Stimulated activated CD4-positive, alpha-beta T cell treated with anti-CD3 and anti-CD28 coated beads, Interleukin-1b, Interleukin-23, amount 100 ng/mL, for 1 hour (primary cell): ENCODE measurements at places on chromosomes 4 and X.

DNA sequence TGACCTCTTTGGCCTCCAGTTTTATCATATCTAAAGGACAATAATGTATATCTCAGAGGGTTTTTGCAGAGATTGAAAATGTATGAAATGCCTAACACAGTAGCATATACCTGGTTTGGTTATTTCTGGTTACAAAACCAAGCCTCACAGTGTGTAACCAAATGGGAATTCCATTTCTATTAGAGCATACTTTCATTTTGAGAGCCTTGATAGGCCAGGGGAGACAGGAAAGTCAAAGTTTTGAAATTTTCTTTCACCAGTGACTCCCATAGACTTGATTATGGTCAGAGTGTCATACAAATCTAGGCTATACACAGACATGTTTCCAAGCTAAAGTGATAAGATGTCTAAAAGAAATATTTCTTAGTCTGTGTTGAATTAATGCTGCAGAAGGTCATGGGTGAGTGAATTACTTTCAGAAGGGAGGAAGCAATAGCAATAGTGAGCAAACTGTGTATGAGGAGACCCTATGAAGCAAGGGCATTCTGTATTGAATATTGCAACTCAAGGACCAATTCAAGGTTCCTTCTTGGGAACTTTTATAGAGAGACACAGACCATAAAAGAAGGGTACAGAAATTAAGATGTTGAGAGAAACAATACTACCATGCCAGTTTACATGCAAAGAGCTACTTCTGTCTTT, 151.1 kb downstream of the PDE5A start:
- DNase-seq = no peak

GRCh38 chr4:83267830-83268475, 16.6 kb downstream of the COQ2 start:
- DNase-seq = no peak

GRCh38 chr4:15479913-15480185, 10.2 kb downstream of the CC2D2A start:
- no peak for DNase-seq

GRCh38 chr4:13355111-13355880, 128.8 kb downstream of the RAB28 start:
- no peak for DNase-seq

- no peak for DNase-seq
These were observed 14.4 kb downstream of the MCUB start for GRCh38 chr4:109574443-109574850.

DNA sequence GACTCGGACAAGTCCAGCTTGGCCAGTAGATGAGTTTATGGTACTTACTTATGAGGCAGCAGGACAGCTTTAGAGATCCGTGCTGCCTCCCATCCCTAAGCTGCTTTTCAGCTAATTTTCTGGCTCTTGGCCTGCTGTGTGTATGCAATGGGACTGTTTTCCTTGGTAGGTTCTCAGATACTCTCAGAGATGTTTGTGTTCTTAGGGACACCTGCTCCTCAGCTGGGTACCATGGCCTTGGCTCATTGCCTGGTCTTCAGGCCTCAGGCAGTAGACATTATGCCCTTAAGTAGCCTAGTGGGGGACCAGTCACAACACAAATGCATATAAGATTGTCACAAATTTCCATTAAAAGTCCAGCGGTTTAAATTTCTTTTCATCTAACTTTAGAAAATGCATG, 688.0 kb downstream of the PCDH7 start:
- DNase-seq = no peak

DNA sequence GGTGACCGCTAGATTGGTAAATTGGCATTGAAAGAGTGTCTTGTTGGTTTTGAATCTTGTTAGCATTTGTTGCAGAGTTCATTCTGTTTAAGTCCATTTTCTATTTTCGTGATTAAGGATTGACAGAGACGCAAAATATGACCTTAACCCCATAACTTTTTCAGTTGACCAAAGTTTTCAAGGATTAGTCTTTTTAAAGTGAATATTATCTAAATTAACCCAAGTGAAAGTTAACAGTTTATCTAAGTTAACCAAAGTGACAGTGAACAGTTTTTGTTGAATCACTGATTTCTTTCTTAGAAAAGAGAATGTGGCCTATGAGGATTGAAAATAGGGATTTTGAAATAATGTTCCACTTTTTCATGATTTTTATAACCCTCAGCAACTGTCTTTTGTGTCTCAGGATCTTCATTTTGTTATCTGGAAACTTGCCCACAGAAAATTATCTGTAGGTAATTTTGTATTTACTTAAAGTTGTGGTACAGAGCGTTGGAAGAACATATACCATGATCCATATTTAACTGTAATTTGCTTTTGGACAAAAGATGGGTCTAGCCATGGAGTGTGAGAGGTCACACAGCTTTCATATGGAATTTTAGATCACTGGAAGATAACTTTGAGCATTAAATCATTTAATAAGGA, 3.3 kb downstream of the CPEB2 start:
- no peak for DNase-seq

GRCh38 chr4:155319516-155319915, 57.2 kb downstream of the MAP9 start:
- DNase-seq = no peak

GRCh38 chr4:3041192-3042142, 32.9 kb downstream of the HTT-AS start:
- no peak for DNase-seq

- no peak for DNase-seq
These were observed 49.0 kb downstream of the NIPAL1 start for GRCh38 chr4:48065587-48066052.

DNA sequence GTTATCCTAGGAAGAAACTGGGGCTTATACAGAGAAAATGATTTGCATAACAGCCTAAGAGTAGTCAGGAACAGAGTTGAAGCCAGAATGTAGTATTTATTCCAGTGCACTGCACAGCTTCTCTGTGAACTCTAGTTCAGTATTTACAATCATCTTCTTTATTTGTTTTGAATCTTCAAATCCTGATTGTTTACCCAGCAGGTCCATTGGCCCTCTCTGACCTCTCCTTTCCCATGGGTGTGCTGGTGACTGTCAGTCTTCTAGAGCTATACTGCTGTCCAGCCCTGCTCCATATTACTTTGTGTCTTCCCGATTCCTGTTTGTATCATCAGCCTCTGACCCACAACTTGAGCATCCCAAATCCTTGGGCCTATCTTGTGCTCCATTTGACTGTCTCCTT, 301.9 kb upstream of the HS3ST1 start:
- no peak for DNase-seq

- no peak for DNase-seq
These were observed 23.7 kb downstream of the RTL5 start for GRCh38 chrX:72107841-72108595.

- no peak for DNase-seq
These were observed 1507.0 kb upstream of the IGFBP7 start for GRCh38 chr4:58617226-58617625.

GRCh38 chr4:24560868-24561368, 23.4 kb downstream of the DHX15 start:
- DNase-seq = no peak

GRCh38 chr4:54384563-54384962, 155.5 kb downstream of the PDGFRA start:
- no peak for DNase-seq

DNA sequence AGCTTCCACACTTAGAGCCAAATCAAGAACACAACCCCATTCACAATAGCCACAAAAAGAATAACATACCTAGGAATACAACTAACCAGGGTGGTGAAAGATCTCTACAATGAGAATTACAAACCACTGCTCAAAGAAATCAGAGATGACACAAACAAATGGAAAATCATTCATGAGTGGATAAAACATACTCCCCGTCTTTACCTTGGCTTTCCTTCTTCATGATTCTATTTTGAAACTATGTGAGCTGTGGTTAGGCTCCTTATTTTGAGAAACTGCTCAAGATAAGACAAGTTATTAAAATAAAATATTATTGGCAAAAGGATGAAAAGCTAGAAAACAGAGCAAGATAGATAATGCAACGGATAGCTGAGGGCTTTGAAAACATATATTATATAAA, 598.1 kb upstream of the FAT1 start:
- no peak for DNase-seq

DNA sequence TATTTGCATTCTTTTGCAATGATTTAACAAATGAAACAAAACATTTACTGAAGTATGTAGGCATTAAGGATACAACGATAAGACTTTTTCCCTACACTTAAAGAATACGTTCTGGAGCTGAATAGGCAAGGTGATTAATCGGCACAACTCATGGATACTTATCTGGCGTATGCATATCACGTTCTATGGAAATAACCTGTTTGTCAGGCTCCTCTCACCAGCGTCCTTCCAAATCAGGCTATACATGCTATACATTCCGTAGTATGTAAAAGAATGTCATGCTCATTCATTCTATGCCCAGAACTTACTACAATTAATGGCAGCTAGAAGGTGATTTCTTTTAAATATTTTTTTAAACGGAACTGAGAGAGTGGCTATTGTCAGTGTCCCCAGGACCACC, 25.6 kb upstream of the TCEANC start:
- DNase-seq = no peak

- DNase-seq = no peak
These were observed 196.8 kb upstream of the ADGRL3 start for GRCh38 chr4:61003301-61003700.

DNA sequence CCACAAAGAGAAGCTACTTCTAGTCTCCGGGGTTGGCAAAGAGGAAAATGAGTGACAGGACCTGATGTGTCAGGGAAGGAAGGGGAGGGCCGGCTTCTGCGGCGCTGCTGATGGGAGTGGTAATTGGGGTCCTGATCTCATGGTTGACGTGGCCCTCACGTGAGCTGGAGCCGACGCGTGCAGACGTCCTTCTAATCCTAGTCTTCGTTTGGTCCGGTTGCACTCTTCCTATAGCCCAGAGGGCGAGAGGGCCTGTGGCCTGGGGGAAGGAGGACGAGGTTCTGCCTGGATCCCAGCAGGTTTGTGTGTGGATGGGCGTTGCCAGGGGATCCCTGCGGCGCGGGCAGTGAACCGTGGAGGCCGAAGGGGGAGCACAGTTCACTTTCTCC, at the start of gene ARMCX1:
Gene ARMCX1 (plus strand): TSS at position 186 of the 389 bp plus-strand sequence. CDS start 2,384 bp downstream, outside the sequence.
- DNase-seq = no peak

- DNase-seq = no peak
These were observed 3.5 kb downstream of the FAT1 start for GRCh38 chr4:186719925-186720694.

DNA sequence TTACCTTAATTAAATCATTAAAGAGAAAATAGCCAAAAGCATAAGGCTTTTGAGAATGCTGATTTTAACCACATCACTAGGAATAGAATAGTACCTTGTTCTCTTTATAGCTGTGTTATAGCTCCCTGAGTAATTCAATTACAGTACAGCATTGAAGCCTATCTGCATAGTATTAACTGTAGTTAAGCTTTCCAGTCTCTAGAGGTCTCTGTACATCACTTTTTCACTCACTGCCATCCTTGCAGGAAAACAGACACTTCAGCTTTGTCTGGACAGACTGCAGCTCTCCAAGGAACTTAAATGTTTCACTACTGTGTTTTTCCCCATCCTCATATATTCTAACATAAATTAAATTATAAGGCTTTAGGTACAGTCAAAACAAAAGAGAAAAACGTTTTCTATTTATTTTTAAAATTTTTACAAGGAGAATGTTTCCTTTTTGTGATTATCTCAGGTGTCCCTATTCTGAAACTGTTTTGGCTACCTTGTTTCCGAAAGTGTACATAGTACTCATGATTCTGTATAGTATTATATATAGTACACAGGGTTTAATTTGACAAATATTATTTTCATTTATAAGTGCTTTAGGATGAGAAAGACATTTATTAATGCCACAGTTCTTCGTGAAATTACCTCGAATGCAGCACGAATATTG, 407.9 kb downstream of the PCDH18 start:
- no peak for DNase-seq

- no peak for DNase-seq
These were observed 10.6 kb downstream of the ABCG2 start for GRCh38 chr4:88147799-88148217.

GRCh38 chr4:156329779-156330178, 376.1 kb upstream of the CTSO start:
- no peak for DNase-seq

- no peak for DNase-seq
These were observed 65.5 kb upstream of the LAS1L start for GRCh38 chrX:65600106-65600505.

- DNase-seq = no peak
These were observed 698.0 kb downstream of the FAT4 start for GRCh38 chr4:126012691-126013290.

GRCh38 chrX:75748431-75748830, 36.6 kb downstream of the MAGEE2 start:
- DNase-seq = no peak

DNA sequence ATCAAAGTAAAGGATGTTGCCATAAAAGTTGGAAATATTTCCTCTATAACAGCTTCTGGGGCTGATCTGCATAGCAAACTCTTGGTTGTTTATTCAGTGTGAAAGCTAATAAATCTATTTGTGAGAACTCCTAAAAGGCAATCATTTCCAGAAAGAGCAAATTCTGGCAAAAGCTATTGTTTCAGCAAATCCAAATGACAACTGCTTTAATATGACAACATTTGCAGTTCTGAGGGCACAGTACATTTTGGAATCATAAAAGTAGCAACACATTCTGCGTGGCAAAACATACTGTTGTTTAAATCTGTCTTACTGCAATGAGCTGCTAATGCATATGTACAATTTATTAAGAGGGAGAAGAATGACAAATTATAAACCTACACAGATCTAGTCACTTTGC, 818.1 kb downstream of the FSTL5 start:
- no peak for DNase-seq

- no peak for DNase-seq
These were observed 38.5 kb upstream of the GPC3 start for GRCh38 chrX:134023851-134024281.

GRCh38 chr4:147362938-147363337, 118.0 kb upstream of the EDNRA start:
- DNase-seq = no peak

- DNase-seq = no peak
These were observed 237.0 kb downstream of the SCFD2 start for GRCh38 chr4:53128706-53129357.

- DNase-seq = no peak
These were observed 34.3 kb downstream of the GPC3 start for GRCh38 chrX:133951098-133951497.

DNA sequence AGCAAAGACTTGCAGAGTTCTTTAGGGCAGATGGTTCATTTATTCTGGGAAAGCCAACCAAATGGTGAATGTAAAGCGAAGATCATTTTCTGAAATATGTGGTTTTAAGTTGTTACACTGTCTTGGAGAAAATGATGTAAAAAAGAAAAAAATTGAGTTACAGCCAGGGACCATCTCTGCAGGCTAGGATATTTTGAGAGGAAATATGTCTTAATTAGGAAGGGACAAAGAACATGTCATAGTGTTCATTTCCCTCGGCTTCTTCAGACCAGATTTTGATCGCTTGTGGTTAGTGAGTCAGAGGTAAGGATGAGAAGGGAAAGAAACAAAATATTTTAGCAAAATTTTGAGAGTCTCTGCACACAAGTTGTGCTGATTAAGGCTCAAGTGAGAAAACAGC, 59.0 kb upstream of the C1QTNF7 start:
- DNase-seq = no peak

GRCh38 chr4:147587041-147587440, 30.2 kb upstream of the TMEM184C start:
- DNase-seq = no peak
